Stimulated activated CD4-positive, alpha-beta T cell treated with anti-CD3 and anti-CD28 coated beads, TNF-alpha, amount 100 ng/mL, for 24 hours (primary cell): ENCODE measurements at places on chromosomes 16 and 17.

DNA sequence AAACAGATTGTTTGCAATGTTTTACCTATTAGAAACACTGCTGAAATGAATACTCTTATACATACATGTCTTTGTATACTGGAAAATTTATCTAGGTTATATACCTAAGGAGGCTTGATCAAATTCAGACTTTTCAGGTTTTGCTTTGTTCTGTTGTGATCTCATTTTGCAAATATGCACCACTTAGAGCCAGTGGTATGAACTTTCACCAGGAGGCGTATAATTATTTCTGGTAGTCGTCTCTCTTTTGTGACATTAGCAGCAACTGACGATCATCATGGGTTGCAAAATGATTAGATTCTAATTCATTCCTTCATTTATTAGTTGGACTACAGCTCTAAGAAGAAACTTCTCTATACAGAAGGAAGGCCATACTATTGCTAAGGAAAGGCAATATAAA, 26.9 kb downstream of the AP1G1 start:
- DNase-seq, result no peak

- DNase-seq, result no peak
These were observed 20.1 kb downstream of the NKD1 start for GRCh38 chr16:50568187-50568815.

DNA sequence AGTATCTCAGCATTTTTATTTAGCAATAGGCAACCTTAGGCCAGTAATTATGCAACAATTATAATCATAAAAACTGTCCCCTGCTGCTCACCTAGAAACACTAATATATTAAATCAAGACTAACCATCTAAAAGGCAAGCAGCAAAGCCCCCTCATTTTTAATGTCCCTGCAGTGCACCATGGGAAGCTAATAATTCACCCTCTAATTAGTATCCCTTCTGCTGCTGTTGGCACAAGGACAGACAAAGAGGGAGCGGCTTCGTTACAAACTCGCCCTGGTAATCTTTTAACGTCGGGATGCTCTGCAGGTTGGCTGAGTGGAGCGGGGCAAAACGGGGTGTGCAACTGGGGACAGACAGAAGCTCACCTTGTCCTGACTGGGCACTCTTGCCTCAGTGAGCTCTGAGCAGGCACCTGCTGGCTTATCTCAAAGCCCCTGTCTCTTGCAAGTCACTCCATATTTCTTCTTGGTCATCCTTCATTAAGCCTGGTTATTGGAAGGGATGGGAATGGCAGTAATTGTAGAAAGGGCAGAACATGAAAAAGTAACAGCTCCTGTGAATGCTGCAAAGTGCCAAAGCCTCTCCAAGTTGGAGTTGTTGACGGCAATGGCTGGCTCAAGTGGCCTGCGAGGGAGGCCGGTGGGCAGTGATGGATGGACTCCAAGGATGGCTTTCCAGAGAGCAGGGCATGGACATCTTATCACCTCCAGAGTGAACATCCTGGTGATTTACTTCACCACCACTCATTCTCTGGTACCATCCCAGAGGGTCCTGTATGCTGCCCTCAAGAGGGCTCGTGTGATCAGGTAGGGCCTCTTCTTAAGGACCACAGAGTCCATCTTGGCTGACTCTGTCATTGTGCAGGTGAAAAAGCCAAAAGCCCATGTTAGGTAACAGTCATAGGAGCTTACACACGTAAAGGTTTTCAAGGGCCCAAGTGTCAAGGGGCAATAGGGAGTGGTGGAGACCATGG, 219.6 kb upstream of the N4BP1 start:
- no peak for DNase-seq

DNA sequence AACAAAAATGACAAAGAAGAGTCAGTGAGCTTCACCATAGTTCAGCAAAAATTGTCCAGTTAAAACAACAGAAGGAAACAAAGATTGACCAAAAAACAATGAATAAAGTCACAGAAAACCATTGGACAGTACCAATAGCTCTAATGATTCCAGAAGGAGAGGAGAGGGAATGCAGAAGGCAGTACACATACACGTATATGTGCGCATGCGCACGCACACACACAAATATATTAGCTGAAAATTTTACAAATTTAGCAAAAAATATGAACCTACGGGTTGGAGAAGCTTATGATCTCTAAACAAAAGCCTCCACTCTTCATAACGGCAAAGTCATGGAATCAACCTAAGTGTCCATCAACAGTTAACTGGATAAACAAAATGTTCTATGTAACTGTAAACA, 120.3 kb upstream of the MON1B start:
- no peak for DNase-seq

DNA sequence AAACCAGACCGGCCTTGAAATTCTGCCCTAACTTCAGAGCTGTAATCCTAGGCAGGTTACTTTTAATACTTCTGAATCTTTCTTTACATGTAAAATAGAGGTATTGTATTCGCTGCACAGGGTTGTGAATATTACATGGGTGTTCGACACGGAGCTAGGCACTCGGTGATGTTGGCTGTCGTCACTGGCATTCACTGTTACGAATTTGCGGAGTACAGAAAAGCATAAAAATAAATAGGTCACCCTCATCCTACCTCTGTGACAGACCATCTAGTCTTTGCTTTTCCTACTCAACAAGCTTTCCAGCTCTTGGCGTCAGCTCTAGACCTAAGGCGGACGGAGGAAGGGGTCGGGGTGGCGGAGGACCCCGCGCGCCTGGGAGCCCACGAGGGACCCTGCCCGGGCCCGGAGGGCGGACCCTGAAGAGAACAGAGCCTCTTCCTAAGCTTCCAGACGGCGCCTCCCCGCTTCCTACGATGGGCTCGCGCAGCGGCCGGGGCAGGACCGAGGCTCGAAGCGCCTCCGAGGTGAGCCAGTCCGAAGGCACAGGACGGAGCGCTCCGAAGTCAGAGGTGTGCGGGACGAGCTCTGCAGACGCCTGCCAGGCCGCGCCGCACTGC, 879 bp upstream of the SPG7 start:
- no peak for DNase-seq

GRCh38 chr16:27838536-27839175, 224.9 kb downstream of the GSG1L start:
- DNase-seq, result no peak

DNA sequence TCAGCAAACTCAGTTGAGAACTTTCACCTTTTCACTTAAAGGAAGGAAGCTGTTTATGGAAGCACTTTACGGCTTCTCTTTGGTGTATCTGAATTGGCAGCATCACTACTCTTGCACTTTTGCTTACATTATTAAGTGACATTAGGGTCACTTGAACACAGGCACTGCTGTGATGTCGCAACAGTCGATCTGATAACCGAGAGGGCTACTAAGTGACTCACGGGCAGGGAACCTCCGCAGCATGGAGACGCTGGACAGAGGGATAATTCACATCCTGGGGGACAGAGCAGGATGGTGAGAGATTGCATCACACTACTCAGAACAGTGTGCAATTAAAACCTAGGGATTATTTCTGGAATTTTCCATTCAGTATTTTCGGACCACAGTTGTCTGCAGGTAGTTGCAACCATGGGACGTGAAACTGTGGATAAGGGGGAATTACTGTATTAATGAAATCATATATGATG, 56.5 kb downstream of the DNAH2 start:
- no peak for DNase-seq

GRCh38 chr17:47955497-47956461, 1.9 kb downstream of the PRR15L start:
- DNase-seq, result no peak

DNA sequence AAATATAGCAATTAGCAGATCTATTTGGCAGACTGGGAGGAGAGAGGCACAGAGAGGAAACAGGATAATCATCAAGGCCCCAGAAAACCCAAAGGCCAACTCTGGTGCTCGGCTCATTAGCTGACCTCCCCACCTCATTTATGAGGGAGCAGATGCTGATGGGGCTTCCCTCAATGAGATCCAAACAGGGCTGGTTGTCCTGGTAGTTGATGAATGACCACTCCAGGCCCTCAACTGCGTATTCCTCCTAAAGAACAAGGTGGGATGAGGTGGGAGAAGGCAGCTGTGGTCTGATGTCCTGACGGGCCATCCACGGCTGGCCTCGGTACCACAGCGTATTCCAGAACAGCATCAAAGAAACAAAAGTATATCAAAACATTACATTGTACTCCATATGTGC, 20.8 kb downstream of the ZNHIT3 start:
- no peak for DNase-seq

DNA sequence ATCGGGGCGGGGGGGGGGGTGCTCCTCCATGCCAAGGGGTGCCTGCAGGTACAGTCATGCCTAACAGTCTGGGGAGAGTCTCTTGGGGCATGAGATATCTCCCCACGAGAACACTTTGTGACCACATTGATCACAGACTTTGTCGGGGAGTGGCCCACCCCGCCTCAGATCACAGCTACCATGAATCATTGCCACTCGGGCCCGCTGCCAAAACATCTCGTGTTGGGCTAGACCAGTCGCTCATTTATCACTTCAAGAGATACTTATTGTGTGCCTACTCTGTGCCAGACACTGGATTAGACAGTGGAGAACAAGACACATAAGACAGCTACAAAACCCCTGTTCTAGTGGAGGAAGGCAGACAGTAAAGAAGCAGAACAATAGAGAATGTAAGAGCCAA, 72.6 kb downstream of the CLEC16A start:
- no peak for DNase-seq

GRCh38 chr16:48279199-48279598, 31.9 kb upstream of the ABCC11 start:
- DNase-seq, result no peak

GRCh38 chr17:61251939-61252865, 147.4 kb upstream of the TBX2 start:
- DNase-seq, result no peak

DNA sequence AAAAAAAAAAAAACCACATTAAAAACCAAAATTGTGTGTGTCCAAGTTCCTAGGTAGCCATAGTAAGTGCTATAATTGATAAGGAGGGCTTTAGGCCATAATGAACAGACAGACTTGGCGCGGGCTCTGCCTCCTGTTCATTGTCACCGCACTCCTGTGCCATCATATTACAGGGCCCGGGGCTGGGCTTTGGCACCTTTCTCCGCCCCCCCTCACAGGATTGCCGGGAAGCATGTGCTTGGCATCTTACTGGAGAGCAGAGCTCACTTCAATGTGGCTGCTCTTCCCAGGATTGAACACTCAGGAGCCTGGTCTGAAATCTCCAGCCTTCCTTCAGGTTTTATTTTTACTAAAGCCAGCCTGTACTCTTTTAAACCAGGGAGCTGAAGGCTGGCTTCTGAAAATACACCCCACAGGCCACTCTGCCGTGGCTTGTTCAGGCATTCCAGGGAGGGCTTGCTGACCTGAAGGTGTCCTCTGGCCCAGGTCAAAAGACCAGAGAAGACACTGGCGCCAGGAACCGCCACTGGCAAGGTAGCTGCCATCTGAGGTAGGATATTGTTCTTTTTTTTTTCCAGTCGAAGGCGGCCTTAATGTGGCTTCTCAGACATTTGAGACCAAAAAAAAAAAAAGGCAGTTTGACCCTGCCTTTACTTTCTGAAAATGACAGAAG, 39.3 kb downstream of the DHRS7B start:
- DNase-seq, result no peak

- no peak for DNase-seq
These were observed 39.8 kb downstream of the KSR1 start for GRCh38 chr17:27496005-27496404.

GRCh38 chr17:65102788-65103187, 34.4 kb upstream of the RGS9 start:
- DNase-seq, result no peak

GRCh38 chr16:84754353-84754856, 54.6 kb downstream of the USP10 start:
- DNase-seq, result peak; percentile 51

GRCh38 chr17:49681106-49681979, 3.4 kb upstream of the SPOP start:
- DNase-seq, result no peak

DNA sequence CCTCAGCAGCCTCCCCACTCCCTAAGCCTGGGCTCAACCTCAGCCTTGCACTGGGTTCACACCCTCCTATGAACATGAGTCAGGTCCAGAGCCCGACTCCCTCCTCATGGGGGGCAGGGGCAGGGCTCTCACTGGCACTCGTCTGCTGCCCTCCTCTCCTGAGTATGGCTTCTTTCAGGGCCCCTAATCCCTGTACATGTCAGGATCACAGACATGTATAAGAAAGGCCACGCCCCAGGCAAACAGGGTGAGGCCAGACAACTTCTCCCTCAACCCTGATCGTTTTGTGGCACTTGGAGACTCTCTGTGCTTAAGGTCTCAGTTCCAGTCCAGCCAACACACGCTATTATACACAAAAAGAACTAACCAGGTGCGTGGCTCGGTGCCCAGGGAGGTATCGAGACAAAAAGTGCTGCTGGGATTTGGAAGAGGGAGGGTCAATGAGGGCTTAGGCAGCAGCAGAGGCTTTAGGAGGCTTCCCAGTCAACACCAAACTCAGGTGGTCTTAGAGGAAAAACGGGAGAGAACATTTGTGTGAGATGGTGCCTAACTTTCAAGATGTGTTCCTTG, 45.2 kb downstream of the CMTM3 start:
- no peak for DNase-seq

DNA sequence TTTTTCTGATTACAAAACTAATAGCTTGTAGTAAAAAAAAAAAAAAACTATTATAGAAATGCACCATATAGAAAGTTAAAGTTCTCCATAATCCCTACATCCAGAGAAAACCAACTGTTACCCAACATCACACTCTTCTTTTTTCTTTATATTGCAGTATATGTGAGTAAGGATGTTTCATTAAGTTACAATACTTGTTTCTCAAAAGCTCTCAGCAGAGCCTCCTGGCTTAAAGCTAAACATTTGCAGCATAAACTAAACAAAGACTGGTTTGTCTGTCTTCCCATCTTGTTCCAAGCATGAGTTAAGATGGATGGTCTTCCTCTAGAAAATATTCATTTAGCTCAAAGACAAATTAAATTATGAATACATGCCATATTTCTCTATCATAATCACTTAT, 25.2 kb downstream of the GRB2 start:
- no peak for DNase-seq

DNA sequence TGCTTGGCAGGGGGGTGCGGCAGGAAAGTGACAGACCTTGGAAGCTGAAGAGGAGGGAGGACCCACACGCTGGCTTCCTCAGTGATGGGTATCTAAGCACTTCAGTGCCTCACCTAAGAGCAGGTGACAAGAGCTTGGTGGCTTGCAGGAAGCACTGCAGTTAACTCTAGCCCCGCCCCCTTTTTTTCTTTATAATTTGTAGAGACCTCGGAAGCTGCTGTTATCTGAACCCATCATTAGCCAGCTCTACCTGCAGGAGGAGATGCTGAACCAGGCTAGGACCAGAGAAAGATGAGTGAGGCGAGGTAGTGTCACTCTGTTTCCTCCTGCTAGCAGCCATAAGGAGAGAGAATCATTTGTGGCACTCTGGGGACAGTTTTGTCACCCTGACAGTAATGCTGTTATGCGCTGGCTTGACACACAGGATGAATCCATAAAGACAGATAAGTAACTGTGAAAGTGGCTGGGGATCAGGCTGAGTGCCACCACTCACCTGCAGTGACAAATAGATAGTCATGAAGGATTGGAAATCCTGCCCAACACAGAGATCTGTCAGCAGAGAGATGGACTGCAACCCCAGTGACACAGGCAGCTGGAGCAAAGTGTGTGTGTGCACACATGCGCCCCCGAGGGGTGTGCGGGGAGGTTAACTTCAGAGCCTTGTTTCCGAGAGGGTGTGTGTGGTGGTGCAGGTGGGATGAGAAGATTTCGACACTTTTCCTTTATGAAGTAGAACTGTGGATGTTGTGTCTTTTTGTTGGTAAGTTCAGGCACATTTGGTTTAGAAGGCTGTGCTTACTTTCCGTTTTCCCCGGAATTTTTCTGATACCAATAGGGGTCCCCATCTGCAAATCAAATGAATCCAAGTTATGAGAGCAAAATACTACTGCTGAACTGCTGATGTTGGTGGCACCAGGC, 224.0 kb downstream of the IRX3 start:
- DNase-seq, result no peak

GRCh38 chr16:61900482-61900881, 135.8 kb downstream of the CDH8 start:
- no peak for DNase-seq
